ENCODE measurements at places on chromosomes 12 and 14.
A peak's percentile ranks its signal among the peaks of the same experiment; 100 is the strongest.

DNA sequence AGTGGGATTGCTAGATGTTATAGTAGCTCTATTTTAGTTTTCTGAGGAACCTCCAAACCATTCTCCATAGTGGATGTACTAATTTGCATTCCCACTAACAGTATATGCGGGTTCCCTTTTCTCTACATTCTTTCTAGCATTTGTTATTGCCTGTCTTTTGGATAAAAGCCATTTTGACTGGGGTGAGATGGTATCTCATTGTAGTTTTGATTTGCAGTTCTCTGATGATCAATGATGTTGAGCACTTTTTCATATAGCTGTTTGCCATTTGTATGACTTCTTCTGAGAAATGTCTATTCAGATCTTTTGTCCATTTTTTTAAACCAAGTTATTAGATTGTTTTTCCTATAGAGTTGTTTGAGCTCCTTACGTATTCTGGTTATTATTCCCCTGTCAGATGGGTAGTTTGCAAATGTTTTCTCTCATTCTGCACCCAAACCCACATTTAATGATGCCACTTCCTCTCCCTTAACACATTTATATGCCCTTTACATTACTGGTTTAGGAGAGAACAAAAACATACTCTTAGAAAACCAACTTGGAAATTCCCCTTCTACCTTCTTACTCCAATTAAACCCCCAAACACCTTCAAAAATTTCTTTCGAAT, 48.2 kb downstream of the NELL2 start:
- DNase-seq = no peak

- no peak for DNase-seq
Measured at GRCh38 chr12:87661786-87662377, 367.3 kb downstream of the C12orf50 start.

DNA sequence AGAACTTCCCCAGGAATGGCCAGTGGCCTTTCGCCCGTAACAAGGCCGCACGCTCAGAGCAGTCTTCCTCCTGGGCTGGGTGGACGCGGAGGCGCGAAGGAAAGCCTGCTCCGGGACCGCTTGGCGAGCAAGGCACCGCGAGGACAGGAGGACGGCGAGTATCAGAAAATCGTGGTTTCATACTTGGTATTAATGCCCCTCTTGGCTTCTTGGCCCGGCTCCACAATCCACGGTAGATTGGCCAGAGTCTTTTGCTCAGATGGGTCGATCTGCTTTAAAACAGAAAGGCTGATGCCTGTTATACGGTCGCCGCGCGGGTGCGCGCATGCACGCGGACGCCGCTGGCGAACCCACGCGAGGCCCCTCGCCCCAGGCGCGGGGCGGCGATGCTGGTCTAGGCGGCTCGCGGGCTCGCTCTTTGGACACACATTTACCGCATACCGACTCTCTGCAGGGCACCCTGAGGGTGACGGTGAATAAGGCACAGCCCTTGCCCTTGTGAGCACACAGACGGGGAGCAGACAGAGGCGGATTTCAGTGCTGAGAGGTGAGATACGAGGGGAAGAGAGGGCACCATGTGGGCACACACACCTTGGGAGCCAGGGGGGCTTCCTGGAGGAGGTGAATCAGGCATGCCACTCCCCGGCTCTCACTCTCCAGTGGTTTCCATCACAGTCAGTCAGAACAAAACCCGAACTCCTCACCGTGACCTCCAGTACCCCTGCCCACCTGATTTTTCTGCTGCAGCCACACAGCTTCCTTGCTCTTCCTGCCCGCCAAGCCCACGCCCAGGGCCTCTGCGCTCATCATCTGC, 100.7 kb downstream of the APAF1 start:
- DNase-seq = no peak

GRCh38 chr12:88108021-88108420, 33.9 kb downstream of the CEP290 start:
- DNase-seq = no peak

- peak; percentile 17 for DNase-seq
Measured at GRCh38 chr12:12376646-12377448, 20.0 kb downstream of the BORCS5 start.

GRCh38 chr14:89254166-89254909, 162.7 kb downstream of the FOXN3 start:
- DNase-seq = peak; percentile 66

DNA sequence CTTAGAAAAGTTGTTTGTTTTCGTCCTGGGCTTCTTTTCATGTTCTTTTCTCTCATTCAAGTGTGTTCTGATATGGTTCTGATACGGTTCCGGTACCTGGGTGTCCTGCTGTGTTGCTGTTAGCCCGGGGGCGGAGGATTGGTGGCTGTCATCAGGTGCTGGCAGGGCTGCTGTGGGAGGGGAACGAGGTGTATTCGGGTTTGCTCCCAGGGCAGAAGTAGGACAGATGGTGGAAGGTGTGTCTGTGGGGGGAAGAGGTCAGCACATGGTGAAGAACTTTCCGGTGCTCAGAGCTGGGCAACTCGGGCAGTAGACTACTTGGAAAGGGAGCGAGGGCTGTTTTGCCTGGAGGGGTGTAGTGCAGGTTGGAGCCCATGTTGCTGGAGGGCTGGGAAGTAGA, 70.2 kb downstream of the SLC25A47 start:
- DNase-seq = no peak

DNA sequence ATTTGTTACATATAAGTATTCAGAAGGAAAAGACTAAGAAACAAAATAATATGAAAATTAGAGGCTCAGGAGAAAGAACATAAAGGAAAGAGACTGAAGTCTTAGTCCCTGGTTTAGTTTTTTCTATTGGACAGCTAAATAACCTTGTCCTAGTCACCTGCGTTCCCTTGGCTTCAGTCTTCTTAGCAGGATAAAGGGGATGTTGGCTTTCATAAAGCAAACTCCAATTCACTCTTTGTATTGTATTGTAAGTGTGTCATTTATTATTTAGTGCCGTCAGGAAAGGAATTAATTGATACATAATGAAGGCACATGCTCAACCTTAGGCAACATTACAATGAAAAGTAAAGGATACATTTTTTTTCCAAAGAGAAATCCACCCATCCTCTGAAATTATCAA, 190.3 kb upstream of the PPFIA2 start:
- DNase-seq = no peak

DNA sequence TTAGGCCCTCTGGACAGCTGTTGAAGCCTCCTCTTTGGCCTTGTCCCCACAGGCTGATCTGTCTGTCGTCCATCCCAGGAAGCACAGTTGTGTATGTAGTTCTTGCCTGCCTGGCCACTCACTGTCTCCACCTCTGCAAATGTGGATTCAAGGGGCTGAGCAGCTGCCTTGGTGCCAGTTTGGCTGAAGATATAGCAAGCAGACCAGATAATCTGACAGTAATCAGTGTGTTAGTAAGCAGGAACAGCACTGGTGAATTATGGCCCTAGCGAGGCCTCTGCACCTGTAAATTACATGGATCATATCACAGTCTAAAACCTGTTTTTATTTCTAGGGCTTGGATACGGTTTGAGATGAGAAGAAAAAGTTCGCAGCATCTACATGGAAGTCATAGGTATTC, 282.5 kb upstream of the NOS1 start:
- no peak for DNase-seq

- no peak for DNase-seq
Measured at GRCh38 chr14:69326611-69327010, 66.7 kb downstream of the GALNT16 start.

GRCh38 chr14:75522224-75522982, at the start of gene BATF:
Gene BATF (plus strand): TSS chr14:75522469. CDS start chr14:75522683, 214 bp downstream.
- DNase-seq = no peak

- DNase-seq = peak; percentile 74
Measured at GRCh38 chr14:50001151-50001998, 108.5 kb downstream of the ARF6 start.

DNA sequence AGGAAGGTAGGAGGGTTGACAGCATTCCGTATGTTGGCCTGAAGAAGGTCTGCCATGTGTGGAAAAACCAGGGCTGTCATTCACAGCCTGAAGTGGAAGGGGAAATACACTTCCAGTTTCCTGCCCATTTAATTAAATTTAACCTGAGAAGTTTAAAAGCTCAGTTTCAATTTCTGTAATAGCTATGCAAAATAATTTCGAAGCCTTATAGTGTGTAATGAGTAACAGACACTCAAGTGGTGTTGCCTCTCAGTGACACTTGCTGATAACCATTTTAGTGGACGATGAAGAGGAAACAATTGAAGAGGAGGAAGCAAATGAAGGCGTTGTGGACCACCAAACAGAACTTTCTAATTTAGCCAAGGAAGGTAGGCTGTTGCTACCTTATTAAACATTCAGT, 44.8 kb downstream of the EP400 start:
- DNase-seq = no peak

DNA sequence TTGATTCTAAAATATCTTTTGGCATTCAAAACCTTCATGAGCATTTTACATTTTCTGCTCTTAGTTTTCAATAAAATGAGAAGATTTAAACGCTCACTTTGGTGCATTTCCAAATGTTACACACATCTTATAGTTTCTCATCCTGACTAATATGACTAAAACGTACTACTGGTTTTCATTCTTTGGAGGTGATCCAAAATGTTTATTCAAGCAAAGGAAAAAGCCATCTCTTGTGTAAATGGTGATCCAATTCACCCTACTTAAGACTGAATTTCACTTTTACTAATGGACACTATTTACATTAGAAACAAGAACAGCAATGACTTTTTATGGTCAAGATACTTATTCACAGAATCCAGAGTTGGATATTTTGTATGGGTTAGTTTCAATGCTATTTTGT, 86.6 kb downstream of the KITLG start:
- DNase-seq = no peak

DNA sequence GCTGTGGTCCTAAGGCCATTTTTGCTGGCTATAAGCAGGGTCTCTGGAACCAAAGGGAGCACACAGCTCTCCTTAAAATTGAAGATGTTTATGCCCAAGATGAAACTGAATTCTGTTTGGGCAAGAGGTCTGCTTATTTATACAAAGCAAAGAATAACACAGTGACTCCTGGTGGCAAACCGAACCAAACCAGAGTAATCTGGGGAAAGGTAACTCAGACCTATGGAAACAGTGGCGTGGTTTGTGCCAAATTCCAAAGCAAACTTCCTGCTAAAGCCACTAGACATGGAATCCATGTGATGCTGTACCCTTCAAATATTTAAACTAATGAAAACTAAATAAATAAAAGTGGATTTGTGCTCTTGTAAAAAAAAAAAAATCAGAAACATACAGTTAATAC, 29.6 kb upstream of the BICDL1 start:
- no peak for DNase-seq

DNA sequence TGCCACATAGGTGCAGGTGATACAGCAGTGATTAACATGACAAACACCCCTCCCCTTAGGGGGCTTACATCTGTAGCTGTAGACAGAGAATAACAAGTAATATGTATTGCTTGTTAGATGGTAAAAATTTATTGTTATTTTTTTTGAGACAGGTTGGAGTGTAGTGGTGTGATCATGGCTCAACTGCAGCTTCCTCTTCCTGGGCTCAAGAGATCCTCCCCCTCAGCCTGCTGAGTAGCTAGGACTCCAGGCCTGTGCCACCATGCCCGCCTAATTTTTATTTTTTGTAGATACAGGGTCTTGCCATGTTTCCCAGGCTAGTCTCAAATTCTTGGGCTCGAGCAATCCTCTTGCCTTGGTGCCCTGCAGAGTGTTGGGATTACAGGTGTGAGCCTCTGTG, 19.8 kb downstream of the DIP2B start:
- DNase-seq = no peak

DNA sequence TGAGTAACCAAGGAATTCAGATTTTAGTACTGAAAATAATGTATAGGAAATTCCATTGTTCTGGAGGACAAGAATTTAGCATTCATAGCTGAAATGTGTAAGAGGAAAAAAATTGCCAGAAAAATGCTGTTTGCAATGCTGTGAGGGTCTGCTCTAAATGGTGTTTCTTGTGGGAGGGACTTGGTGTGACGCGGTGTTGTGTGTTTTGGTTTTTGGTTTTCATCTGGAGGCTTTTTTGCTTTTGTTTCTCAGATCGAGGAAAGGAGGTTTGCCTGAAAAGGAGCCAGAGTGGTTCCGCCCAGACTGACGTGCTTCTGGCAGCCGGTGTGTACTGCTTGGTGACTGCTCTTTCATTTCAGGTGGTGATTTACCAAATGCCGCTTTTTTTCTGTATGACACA, 211.8 kb upstream of the HMGA2 start:
- no peak for DNase-seq

DNA sequence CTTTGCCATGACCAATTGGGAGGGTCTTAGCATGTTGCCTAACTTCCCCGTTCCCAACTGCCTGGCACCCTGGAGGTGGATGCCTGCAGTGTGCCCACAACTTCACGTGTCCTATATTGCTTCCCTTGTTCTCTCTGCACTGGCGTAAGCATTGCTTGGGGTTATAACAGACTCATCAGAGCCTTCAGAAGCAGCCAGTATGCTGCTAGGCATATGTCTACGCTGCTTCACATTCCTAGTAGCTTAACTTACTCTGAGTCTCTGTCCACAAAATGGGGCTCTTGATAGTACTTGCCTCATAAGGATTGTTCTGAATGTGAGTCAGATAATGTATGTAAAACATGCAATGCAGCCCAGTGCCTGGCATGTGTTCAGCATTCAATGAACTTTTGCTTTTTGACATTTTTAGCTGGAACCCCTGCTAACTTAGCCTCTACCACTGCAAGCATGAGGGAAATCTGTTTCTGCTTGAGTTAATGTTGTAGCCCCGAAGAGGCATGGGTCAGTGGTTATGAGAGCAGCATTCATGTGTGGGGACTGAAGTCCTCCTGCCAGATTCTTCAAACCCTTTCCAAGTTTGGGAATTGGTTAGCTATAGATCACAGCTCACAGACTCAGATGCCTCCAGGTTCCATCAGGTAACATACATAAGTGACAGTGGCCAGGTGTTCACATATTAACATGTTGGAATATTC, 2.8 kb downstream of the SLC5A8 start:
- DNase-seq = no peak

DNA sequence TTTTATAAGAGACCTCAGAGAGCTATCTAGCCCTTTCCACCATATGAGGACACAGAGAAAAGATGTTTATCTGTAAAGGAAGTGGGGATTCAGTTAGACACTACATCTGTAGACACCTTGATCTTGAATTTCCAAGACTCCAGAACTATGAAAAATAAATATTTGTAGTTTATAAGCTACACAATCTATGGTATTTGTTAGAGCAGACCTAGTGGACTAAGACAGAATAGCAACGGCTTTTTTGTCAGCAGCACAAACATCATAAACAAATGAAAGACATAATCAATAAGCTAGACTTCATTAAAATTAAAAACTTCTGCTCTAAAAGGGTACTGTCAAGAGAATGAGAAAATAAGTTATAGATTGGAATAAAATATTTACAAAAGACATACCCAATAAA, 810.1 kb downstream of the FSCB start:
- no peak for DNase-seq

DNA sequence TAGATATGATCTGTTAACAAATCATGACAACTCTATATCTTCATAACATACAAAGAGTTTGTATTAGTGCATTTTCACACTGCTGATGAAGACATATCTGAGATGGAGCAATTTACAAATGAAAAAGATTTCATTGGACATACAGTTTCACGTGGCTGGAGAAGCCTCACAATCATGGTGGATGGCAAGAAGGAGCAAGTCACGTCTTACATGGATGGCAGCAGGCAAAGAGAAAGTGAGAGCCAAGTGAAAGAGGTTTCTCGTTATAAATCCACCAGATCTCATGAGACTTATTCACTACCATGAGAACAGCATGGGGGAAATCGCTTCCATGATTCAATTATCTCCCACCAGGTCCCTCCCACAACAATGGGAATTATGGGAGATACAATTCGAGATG, 157.6 kb downstream of the DUSP6 start:
- DNase-seq = no peak
